ENCODE measurements at places on chromosomes 2 and 18. TPM values are rescaled to one million over a fixed set of nuclear protein-coding genes. Genes with fewer than 3 reads are reported as not detected.

Gene TCF23
- total RNA-seq, result 0.35 TPM

Gene DGUOK
- 36.0 TPM for total RNA-seq

Gene KYNU
- 5.1 TPM for total RNA-seq

Gene FLACC1
- 3.5 TPM for total RNA-seq

Gene COL5A2
- total RNA-seq, result 147 TPM

Gene ADGRF3
- total RNA-seq, result 0.64 TPM

Gene ABCG5
- 0.18 TPM for total RNA-seq

Gene LDAH
- 30.8 TPM for total RNA-seq

Gene ABCB11
- 0.06 TPM for total RNA-seq

Gene HOXD13
- 0.06 TPM for total RNA-seq

Gene KCTD1
- 43.9 TPM for total RNA-seq

Gene HMSD
- 0.18 TPM for total RNA-seq

Gene TEKT4
- total RNA-seq, result 0.29 TPM

Gene KCNK3
- 6.7 TPM for total RNA-seq

Gene RNU2-63P
- 29.7 TPM for total RNA-seq

All from metanephros (tissue), 2 donors.